Motor neuron (in vitro differentiated cells): ENCODE measurements at places on chromosomes 3 and 15. TPM values are rescaled to one million over a fixed set of nuclear protein-coding genes. Genes with fewer than 3 reads are reported as not detected.

DNA sequence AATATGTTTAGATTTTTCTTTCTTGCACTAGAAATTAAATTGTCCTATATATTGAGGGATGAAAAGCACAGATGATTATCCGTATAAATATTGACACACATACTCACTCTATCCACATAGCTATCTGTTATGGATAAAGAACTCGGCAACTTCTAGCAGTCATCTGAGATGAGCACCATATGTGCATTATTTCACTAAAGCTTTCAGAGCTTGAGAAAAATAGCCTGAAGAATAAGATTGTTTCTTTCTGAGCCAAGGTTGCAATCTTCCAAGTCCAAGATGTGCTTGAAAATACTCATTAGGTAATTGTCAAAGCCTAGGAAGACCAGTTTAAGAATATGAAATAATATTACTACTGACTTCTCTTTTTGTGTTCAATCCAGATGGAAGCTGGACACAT is 40.5 kb downstream of the COL8A1 start:
- ATAC-seq, result no peak

- peak; percentile 10 for ATAC-seq
Measured at GRCh38 chr3:124032311-124032880, 40.5 kb upstream of the ROPN1 start.

DNA sequence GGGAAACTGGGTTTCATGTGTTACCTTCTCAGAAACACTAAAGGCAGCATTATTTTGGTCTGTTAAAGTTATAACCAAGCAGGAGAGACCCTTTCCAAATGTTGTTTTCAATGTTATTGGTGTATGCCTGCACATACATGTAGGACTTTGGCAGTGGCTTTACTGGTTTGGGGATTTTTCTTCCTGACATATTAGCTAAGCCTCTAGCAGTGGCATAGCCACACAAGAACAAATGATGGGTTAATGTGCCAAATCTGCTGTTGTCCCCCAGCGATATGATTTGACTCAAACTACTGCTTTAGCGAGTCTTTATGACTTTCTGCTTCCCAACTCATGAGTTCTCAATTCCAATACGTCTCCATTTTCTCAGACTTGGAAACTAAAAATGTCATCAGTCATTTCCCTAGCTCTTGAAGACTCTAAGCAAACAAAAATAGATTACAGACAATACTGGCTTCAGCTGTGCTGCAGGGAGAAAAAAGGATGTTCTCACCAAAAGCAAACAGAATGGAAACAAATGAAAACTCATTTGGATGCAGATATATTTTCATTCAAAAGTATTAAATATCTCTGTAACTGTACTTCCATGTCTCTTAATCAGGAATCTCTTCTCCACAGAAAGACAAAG is 29.6 kb downstream of the TPM1 start:
- no peak for ATAC-seq

DNA sequence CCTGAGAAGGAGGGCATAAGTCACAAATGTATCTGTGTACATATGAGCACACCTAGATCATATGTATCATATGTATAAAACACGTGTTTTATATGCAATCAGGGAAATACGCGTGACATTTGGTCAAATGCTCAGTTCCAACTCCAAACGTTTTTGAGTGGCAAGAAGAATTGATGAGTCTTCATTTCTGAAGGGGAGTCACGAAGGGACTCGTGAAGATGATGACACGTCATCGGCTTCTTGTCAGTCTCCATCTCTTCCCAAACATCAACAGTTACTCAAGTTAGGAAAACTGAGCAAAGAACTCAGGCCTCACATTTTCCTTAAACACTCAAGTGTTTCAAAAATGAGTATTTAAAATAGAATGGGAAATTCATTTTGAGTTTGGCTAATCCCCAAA is 79.4 kb downstream of the B3GNT5 start:
- no peak for ATAC-seq

DNA sequence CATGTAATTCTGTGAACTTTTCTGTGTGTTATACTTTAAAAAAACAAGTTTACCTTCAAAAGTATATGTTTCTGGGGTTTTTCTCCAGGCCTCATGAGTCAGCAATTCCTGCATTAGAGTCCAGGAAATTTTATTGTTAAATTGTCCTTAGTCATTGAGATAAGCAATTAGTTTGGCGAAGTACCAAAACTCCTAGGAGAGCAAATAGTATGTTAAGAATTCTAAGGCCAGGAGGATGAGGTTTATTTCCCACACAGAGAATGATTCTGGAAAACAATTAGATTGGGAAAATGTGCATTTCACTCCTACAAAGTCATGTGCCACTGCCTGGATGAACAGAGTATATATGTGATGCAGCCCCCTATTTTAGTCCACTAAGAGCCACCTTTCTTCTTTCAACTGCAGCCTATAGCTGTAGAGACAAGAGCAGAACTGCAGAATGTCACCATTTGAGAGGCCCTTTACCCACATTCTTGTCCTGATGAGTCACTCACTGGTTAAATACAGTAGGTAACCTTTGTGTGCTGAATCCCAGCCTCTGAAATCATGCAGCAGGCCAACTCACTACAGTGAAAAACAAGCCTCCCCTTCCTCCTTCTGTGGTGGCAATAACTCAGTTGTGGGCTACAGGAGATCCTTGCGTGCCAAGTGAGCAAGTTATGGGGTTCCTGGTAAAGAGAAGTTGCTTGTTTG is 452.8 kb upstream of the THBS1 start:
- peak; percentile 94 for ATAC-seq

- ATAC-seq, result no peak
Measured at GRCh38 chr3:57675530-57675929, 17.3 kb downstream of the DENND6A start.

DNA sequence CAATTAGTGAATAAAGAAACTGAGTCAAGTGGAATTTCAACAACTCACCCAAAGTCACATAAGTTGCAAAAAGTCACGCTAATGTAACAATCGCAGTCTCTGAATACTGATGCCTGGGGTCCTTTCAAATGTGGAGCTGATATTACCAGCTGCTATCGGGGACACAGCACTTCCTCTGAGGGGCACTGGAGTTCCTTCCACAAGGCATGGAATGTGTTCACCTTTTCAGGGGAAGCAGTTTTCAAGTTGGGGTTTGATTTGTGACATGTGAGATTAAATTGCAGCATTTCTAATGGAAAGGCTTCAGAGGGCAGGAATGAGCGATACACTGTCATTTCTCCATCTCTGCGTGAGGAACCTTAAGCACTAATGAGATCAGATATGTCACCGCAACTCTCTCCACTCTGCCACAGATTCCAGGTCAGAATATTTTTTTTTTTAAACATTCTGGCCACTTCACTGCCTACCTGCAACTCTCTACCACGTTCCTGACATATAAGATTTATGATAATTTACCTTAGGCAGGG is 807.2 kb upstream of the CFAP20DC start:
- ATAC-seq, result no peak

- peak; percentile 78 for ATAC-seq
Measured at GRCh38 chr15:69568173-69569009, 115.8 kb downstream of the RPLP1 start.

DNA sequence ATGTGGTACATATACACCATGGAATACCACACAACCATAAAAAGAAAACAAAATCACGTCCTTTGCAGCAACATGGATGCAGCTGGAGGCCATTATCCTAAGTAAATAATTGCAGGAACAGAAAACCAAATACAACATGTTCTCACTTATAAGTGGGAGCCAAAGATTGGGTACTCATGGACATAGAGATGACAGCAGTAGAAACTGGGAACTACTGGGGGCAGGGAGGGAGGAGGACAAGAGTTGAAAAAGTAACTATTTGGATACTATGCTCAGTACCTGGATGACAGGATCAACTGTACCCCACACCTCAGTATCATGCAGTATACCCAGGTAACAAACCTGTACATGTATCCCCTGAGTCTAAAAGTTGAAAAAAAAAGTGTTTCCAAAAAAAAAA is 23.2 kb upstream of the ATOSA start:
- no peak for ATAC-seq

DNA sequence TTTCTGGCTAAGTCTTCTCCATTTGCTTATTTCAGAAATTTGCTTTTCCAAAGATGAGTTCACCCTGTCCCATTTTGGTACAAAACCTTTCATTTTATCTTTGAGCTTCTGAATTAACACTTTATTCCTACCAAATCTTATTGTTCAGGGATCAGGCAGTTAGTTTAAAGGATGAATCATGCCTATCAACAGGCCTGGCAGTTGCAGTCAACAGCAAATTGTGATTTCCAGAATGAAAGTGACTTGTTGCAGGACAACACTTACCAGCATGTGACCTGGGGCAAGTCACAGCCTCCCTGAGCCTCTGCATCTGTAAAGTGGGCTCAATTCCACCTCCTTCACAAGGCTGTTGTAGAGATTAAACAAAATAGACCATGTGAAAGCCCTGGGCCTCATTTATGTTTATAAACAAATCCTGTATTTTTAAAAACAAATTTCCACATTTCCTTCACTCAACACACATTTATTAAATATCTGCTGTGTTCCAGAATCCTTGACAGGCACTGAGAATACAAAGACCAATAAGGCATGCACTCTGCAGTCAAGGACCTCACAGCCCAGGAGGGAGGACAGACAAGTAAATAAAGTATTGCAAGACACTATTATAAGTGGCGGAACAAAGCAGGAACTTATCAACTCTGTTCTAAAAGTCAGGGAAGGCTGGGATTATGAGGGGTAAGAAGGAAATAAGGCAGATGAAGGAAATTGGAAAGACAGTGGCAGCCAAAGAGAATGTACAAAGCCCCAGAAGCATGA is 359.1 kb upstream of the IL12A start:
- no peak for ATAC-seq

- ATAC-seq, result peak; percentile 19
Measured at GRCh38 chr3:129592381-129593131, 13.9 kb downstream of the PLXND1 start.

GRCh38 chr15:92970656-92971055 is 70.5 kb downstream of the CHD2 start:
- ATAC-seq, result no peak

DNA sequence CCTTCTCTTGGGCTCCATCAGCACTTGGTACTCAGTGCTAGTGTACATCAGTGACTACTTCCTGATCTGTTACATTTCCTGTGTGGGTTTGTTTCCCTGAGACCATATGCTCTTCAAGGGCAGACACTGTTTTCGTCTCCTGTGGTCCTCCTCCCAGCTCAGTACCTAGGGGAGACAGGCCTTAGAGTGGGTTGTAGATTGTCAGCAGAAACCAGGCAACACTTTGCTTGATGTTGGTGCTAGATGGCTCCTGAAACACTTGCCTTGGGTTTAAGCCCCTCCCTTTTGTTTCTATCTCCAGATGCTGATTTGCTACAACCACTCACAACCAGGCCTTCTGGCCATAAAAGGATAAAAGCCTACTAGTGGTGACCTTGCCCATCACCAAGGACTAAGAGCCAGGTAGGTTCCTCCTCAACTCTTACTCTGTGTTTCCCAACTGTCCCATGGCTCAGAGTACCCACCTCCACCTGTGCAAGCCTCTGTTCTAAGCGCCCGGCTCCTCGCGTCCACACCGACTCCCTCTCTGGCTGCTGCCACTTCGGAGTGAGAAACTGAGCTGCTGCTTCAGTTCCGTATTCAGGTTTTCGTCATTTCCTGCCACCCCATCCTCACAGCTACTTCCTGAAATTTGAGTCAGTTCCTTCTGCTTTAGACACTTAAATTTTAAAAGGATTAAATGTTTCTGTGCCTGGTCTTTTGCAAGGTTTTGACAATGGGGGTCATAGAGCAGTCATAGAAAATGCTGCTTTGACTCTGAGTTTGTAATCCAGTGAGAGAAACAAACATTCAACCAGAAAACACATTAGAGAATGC is at the start of gene HCLS1:
Gene HCLS1 (minus strand): TSS at position 548 of the 816 bp plus-strand sequence. CDS start 2,556 bp downstream, outside the sequence.
- peak; percentile 46 for ATAC-seq

DNA sequence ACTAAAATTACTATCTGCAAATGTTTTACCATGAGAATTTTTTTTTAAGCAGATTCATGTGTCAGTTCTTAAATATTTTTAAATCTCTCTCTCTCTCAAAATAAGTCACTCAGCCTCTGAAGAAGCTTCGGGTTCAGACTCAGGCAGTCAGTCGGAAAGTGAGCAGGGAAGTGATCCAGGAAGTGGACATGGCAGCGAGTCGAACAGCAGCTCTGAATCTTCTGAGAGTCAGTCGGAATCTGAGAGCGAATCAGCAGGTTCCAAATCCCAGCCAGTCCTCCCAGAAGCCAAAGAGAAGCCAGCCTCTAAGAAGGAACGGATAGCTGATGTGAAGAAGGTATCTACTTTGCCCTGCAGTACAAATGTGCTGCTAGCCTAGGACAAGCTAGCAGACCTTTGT is 24.1 kb downstream of the CHD2 start:
- ATAC-seq, result no peak

DNA sequence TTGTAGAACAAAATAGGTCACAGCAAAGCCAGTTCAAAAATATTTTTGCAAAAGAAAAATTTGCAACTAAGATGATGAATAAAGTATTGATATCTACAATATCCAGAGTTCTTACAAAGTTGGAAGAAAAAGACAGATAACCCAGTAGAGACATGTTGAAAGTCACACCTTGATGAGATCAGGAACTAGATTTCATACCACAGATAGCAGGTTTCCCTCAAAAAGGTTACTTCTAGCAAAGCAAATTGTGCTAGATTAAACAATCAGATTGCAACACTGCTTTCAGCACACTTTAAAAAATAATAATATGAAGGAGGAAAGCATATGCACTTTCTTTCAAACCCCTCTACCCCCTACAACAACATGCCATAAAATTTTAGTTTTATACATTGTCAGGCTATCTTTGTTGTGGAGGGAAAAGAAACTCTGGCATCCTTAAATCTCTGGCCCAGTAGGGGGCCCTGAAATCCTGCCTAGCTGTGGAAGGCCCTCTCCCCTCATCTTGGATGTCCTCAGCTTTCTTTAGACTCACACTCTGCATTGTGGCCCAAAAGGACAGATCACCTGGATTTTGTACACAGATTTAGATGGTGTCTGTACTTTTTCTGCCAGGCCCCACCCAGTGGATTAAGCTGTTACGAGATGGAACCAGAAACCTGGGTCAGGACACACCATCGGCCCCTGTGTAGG is 50.9 kb downstream of the CCR3 start:
- no peak for ATAC-seq

DNA sequence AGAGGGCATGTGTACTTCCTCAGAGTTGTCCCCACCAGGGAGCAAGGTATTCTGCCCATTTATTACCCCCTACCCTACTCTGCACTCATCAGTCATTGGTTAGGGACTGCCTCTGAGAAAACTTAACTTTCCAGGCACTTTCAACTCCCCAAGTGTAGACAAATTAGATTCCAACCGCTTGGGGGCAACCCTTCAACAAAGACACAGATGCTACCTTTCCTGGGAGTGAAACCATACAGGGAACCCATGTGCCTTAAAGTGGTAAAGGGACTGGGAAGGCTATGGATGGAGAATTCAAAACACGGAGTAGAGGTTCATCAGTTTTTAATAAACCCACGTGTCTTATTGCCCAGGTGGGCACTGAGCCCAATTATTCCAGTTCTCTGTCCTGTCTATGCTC is 19.4 kb upstream of the UBE2E2 start:
- peak; percentile 45 for ATAC-seq

Gene HYAL1
- total RNA-seq, result 6.5 and 6.7 TPM in 2 replicates

Gene KBTBD12
- 0.05 and 0.19 TPM in 2 replicates for total RNA-seq

Gene INSYN1
- 1.5 and 1.7 TPM in 2 replicates for total RNA-seq

Gene RLBP1
- total RNA-seq, result 0.10 TPM in 1 of 2 replicates, not detected in the other

Gene KCNAB1
- total RNA-seq, result 2.8 and 4.3 TPM in 2 replicates

Gene AMIGO3
- total RNA-seq, result 3.8 TPM in 2 replicates

Gene TTC21A
- 7.0 and 16.1 TPM in 2 replicates for total RNA-seq

Gene GOLGA6L4
- 1.1 and 1.3 TPM in 2 replicates for total RNA-seq

Gene DNAJA4
- total RNA-seq, result 3.6 and 5.7 TPM in 2 replicates

Gene NR2E3
- total RNA-seq, result 0.38 and 0.81 TPM in 2 replicates

Gene SLC51B
- 0.41 and 0.78 TPM in 2 replicates for total RNA-seq

Gene TIGIT
- total RNA-seq, result 1.1 and 1.6 TPM in 2 replicates

Gene NR2F2
- total RNA-seq, result 14.9 and 17.2 TPM in 2 replicates

Gene GRAMD1C
- total RNA-seq, result 4.8 and 6.1 TPM in 2 replicates
